Activated CD4-positive, alpha-beta T cell treated with anti-CD3 and anti-CD28 coated beads, Interleukin-2, amount 50 U/mL, for 16 hours (primary cell): ENCODE measurements at places on chromosomes 6 and 20.
A peak's percentile ranks its signal among the peaks of the same experiment; 100 is the strongest.

GRCh38 chr6:10558565-10558964, 37.4 kb downstream of the GCNT2 start:
- no peak for DNase-seq

DNA sequence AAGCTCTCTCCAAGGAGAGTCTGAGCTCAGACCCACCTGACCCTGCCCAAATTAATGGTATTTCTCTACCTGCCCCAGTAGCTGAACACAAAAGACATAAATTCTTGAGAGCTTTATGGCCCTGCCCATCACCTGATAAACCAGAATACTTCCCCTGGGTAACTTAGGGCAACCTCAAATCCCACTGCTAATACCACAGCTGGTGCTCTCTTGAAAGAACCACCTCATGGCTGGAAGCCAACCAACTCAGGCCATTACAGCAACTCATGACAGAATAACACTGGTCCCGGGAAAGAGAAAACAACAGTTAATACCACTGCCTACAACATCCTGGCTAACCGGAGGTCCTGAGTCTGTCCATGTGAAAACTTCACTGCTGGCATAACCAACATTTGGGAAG, 328.6 kb downstream of the NKAIN2 start:
- DNase-seq, result no peak

DNA sequence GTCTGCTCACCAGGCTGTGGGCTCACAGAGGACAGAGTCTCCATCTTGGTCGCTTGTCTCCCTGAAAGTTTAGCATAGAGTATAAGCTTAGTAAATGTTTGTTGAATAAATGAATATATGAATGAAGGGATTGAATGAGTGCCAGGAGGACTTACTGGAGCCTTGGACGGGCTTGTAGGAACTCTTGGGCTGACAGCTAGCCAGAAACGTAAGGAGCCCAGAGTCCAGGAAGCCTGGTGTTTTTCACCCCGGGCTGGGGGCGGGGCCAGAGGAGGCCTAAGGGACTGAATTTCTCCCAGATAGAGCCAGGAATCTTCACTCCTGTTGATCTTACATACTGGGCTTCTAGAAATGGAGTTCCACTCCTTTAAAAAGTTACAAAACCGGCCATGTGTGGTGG, 68.5 kb upstream of the SRSF6 start:
- no peak for DNase-seq

DNA sequence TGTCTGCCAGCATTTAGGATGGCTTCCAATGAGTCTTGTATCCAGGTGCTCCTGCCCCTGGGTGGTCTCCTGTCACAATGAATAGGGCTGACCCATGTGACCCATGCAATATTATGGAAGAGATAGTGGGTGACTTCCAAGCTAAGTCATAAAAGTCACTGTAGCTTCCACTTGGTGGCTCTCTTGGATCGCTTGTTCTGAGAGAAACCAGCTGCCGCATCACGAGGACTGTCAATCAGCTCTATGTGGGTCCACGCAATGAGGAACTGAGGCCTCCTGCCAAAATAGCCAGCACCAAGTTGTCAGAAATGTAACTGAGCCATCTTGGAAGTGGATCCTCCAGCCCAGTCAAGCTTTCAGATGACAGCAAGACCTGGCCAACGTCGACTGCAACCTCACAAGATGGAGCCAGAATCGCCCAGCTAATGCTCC, 14.9 kb upstream of the MATN4 start:
- peak; percentile 13 for DNase-seq

- no peak for DNase-seq
Observed at GRCh38 chr6:82909551-82909950, 156.1 kb downstream of the UBE3D start.

- no peak for DNase-seq
Observed at GRCh38 chr6:100234625-100235024, 230.1 kb downstream of the SIM1 start.

GRCh38 chr20:43559147-43559987, 540 bp downstream of the SGK2 start:
- DNase-seq, result no peak

- DNase-seq, result no peak
Observed at GRCh38 chr6:70957284-70957617, 391 bp upstream of the B3GAT2 start.

GRCh38 chr6:96816301-96816817, 20.9 kb downstream of the GPR63 start:
- DNase-seq, result no peak

- DNase-seq, result no peak
Observed at GRCh38 chr6:42220807-42221206, 3.1 kb upstream of the MRPS10 start.

- DNase-seq, result peak; percentile 49
Observed at GRCh38 chr20:39264506-39265172, 302.5 kb downstream of the DHX35 start.

GRCh38 chr6:76275746-76276145, 203.3 kb upstream of the IMPG1 start:
- no peak for DNase-seq

- no peak for DNase-seq
Observed at GRCh38 chr20:25453035-25453810, 45.8 kb downstream of the GINS1 start.

GRCh38 chr6:151176911-151177770, 62.6 kb upstream of the AKAP12 start:
- DNase-seq, result no peak

GRCh38 chr6:255041-255750, 37.1 kb upstream of the DUSP22 start:
- DNase-seq, result no peak

GRCh38 chr6:118410001-118410400, 138.1 kb upstream of the PLN start:
- no peak for DNase-seq

DNA sequence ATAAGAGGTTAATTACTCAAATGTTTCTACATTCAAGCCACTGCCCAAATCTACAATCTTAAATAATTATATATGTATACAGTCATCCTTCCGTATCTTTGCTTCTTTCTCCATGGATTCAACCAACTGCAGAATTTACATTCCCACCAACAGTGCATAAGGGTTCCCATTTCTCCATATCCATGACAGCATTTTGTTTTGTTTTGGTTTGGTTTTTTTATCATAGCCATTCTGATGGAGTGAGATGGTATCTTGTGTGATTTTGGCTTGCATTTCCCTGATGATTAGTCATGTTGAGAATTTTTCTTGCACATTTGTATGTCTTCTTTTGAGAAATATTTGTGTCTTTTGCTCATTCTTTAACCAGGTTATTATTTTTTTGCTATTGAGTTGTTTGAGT, 198.5 kb downstream of the C6orf118 start:
- no peak for DNase-seq

DNA sequence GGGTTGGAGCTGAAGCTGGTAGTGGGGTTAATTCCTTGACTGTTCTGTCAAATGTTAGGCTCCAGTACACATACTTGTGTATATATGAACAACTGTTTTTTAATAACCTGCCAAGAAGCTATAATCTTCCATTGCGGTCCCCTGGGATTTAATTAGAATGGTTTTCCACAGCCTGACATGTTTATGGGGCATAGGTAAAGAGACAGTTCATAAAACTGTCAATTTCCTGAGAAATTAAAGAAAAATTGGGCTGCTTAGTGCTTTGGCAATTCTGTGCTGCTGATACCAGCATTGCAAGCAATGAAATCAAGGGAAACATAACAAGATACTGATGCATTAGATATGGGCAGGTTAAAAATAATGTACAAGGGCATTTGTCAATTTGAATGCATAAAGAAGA, 314.1 kb upstream of the SLC35B3 start:
- DNase-seq, result no peak

DNA sequence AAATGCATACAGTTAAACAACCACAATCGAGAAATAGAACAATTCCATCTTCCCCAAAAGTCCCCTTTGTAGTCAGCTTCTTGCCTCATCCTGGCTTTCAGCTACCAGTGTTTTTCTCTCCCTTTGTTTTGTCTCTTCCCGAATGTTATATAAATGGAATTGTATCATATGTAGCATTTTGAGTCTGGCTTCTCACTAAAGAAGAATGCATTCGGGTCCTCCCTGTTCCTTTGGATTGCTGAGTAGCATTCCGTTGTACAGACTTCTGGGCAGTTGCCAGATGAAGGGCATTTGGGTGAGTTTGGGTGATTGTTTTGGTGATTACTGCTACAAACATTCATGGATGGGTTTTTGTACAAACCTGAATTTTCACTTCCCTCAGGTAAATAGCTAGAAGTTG, 27.8 kb downstream of the PRPH2 start:
- no peak for DNase-seq

- no peak for DNase-seq
Observed at GRCh38 chr20:11585752-11586352, 331.8 kb upstream of the BTBD3 start.

- DNase-seq, result no peak
Observed at GRCh38 chr6:42545226-42545773, 18.5 kb upstream of the UBR2 start.

- DNase-seq, result no peak
Observed at GRCh38 chr6:22147921-22148776, 148.7 kb downstream of the PRL start.

DNA sequence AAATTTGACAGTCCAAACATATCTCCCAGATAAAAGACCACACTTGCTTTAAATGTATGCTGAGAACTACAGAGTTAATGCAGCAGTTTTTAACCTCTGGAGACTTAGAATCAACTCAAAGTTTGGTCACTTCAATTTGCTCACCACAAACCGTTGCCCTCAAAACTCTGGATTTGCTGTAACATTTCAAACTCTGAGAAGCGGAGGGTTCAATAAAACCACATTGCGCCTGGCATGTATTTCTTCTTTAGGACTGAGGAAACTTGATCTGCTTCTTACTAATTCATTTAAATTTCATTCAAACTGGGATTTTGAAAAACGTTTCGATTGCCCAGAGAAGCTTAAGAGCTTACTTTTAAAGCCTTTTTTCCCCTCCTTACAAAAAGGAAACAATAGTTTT, 115.8 kb downstream of the MTFR2 start:
- no peak for DNase-seq

- DNase-seq, result no peak
Observed at GRCh38 chr20:54723723-54724122, 248.3 kb downstream of the DOK5 start.

DNA sequence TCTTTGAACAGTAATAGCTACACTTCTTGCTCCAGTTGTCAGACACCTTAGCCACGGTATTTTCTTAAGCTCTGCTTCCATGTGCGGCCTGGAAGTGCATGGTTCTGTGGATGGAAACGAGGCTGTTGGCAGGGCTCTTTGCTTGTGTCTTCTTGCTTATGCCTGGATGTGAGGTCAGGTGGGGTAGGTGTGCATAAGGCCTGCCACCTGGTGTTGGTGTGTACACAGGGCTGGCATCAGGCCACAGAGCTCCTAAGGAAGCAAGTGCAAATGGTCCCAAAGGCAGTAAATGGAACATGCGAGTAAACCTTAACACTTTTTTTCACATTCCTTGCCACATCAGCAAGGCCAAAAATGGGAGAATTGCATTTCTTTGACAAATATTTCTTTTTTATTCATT, 158.1 kb upstream of the GMDS start:
- DNase-seq, result no peak

- DNase-seq, result no peak
Observed at GRCh38 chr6:19303383-19303782, 533.8 kb upstream of the ID4 start.

GRCh38 chr6:2109796-2110195, 135.6 kb downstream of the GMDS start:
- no peak for DNase-seq

- no peak for DNase-seq
Observed at GRCh38 chr6:15960740-15961634, 167.9 kb upstream of the MYLIP start.

- no peak for DNase-seq
Observed at GRCh38 chr6:3518356-3519190, 61.7 kb upstream of the SLC22A23 start.

DNA sequence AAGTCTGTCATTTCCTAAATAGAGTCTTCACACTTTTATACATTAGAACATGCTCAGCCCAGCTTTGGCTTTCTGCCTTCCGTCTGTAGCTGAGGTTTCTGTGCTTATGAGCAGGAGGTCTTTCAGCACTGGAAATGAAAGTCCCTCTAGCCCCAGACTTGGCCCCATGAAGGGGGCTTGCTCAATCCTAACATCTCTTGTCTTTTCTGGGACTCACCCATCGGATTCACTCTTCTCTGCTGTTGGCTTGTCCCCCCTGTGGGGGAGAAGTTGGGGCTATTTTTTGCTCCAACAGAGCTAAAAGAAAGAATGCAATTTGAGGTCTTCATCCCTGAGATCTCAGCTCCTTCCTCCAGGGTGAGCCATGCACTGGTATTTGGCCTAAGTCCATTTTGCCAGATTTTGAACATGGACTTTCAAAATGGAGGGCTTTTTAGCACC, 177.7 kb downstream of the MRPL14 start:
- no peak for DNase-seq

DNA sequence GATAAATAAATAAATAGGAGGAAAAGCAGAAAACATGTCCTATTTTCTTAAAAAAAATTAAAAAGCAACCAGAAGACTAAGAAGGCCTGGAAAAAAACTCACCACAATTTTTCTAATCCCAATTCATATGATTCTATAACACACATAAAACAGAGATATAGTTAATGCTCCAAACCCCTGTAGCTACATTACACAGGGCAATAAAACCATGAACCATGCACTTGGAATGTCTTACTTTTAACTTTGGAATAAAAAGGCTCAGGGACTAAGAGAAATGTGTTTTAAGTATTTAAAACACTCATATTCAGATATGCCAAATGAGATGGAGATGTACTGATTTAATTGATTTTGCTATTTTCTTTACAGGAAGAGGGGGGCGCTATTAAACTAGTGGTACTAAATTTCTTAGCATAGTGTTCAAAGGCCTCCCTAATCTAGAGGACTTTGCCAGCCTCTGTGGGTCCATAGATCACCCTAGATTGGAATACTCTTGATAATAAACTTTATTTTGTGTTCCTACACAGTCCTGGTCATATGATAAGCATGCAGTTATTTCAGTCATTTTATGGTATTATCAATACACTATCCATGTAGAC, 30.3 kb upstream of the GCM1 start:
- DNase-seq, result no peak

DNA sequence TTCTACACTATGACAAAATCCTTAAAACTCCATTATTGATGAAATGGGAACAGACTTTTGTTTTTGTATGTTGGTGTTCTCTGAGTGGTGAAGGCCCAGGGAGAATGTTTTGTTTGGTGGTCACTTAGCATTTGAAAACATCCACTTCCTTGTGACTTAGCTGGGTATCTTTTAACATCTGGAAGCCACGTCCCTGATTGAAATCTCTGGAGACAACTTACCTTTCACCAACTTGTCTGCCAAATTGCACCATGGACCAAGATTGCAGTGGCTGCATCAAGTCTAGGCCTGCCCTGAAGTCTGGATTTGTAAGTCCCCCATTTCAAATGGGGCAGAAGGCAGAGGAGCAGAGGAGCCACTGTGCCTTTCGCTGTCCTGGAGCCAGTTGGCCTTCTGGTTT, 534 bp upstream of the EFCAB8 start:
- no peak for DNase-seq

GRCh38 chr6:116929825-116930224, 52.8 kb downstream of the RFX6 start:
- DNase-seq, result no peak

DNA sequence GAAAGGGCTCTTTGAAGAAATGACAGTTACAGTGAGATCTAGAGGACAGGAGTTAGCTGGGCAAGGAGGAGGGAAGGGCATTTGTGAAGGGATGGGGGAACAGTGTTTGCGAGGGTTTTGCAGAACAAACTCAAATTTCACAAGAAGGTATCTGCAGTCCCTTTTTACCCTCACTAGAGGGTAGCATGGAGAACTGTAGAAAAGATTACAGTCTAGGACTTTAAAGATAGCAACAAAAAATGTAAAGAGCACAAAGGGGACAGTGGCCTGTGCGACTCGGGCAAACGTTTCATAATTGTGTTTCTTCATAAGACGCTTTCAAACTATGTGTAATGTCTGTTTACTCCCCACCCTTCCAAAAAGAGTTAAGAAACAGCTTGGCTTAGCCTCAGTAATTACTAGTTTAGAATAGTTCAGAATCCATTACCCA, 21.2 kb upstream of the ASXL1 start:
- DNase-seq, result peak; percentile 49
